ENCODE measurements at places on chromosomes 13 and 19. TPM values are rescaled to one million over a fixed set of nuclear protein-coding genes. Genes with fewer than 3 reads are reported as not detected.

DNA sequence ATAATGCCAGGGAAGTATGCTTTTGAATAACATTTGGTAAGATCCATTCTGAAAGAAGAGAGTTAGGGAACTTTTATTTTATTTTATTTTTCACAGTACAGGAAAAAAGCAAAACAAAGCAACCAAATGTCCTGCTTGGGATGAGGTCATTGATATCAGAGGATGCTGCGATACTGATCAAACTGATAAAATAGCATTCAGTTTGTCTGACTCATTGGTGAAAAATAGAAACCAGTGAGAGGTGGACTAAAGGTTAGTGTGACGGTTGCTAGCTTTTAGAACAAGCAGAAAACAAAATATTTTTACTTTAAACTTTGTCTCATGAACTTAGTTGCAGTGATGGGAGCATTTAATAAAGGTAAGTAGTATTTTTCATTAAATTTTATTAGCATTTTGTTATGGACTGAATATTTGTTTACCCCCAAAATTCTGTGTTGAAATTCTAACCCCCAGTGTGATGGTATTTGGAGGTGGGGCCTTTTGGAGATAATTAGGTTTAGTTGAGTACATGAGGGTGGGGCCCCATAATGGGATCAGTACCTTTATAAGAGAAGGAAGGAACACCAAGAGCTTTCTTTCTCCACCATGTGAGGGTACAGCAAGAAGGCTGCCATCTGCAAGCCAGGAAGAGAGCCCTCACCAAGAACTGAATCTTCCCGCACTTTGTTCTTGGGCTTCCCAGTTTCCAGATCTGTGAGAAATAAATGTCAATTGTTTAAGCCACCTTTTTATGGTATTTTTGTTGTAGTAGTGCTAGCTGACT lies 37.3 kb downstream of the ITGBL1 start:
- H3K27ac ChIP-seq, result no peak overlapping the region
- no peaks in the 10 kb centered on the region for H3K4me1 ChIP-seq
- H3K4me3 ChIP-seq, result no peak overlapping the region
- H3K36me3 ChIP-seq, result no peaks in the 10 kb centered on the region

DNA sequence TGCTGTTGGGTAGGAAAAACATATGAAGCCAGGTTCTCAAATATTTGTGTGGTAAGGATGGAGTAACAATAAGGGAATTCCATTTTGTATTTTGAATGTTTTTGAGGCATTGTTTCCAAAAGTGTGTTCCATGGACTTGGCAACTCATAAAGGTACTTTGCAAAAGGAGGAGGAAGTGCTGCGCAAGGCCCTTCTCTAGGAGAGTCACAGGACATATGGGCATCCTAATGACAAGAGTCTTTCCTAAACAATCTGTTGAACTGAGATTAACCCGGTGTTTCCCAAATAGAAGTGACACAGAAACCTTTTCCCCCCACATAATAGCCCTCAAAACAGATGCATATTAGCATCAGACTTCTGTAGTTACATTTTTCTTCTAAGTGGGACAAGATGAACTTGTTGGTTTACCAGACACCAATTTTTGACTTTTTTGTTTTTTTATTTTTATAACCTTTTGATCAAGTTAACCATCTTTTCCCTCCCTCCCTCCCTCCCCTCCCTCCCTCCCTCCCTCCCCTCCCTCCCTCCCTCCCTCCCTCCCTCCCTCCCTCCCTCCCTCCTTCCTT lies 209.3 kb downstream of the PCCA start:
- no peaks in the 10 kb centered on the region for H3K4me1 ChIP-seq
- H3K4me3 ChIP-seq, result no peak overlapping the region
- no peaks in the 10 kb centered on the region for H3K36me3 ChIP-seq
- DNase-seq, result no peak
- H3K27ac ChIP-seq, result no peak overlapping the region

DNA sequence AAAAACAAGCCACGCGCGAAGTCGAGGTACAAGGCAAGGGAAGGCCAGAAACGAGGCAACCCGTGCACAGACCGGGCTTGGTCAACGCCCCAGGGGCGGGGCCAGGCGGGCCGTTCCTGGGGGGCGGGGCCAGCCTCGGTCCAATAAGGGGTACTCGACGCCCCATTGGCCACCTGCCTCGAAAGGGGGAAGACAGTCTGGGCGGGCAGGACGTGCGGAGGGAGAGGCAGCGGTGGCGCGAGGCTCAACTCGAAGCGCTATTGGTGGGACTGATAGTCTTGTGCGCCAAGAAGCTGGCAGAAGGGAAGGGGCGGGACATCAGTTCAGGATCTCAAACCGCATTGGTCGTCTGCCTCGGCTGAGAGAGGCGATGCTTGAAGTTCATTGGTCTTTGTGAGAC lies at the start of gene LYPD4:
LYPD4 (minus strand) TSS at position 83 of the 400 bp plus-strand sequence. CDS start 5,398 bp downstream, outside the sequence.
- H3K4me1 ChIP-seq, result no peaks in the 10 kb centered on the region
- H3K4me3 ChIP-seq, result no peak within 1 kb of the TSS
- DNase-seq, result no peak
- no peaks in the 10 kb centered on the region for H3K36me3 ChIP-seq
- H3K27me3 ChIP-seq, result no peaks in the 10 kb centered on the region

DNA sequence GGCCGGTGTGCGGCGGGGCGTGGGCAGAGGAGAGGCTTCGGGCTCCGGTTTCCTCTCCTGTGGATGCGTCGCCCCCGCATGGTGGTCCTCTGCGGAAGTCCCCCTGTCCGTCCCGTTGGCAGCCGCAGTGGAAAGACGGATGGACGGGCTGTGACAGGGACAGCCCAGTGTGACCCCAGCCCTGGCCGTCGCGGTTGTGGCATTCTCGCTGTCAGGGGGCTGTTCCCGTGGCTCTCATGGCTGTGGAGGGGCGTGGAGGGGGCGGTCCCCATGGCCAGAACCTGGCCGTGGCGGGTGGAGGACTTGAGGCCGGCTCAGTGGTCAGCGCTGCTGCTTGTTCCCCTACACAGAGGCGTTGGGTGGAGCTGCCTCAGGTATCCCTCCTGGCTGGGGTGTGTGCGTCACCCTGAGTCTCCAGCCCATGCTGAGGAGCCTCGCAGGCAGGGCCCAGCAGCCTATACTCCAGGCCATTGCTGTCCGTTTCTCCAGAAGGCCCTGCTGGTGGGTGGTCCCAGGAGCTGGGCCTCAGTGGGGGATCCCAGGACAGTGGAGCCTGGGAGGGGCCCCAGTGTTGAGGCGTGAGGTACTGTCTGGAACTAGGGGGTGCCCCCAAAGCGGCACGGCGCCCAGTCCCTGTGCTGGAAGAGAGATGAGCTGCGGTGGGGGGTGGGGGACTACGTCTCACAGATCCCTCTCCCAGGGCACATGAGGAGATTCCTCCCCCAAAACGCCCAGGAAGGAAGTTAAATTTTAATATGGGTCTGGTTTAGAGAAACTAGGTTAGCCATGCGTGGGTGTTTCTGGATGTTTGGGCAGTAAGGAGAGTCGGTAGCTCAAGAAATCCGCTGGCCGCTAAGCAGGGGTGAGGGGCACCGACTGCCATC lies 20.3 kb downstream of the CSNK1G2 start:
- no peaks in the 10 kb centered on the region for H3K36me3 ChIP-seq
- no peak overlapping the region for H3K27ac ChIP-seq
- H3K4me3 ChIP-seq, result no peak overlapping the region
- H3K27me3 ChIP-seq, result no peaks in the 10 kb centered on the region
- DNase-seq, result no peak

- H3K36me3 ChIP-seq, result no peaks in the 10 kb centered on the region
- H3K27ac ChIP-seq, result peak within 1 kb of the TSS; percentile 63
- peaks cover 6% of the 10 kb centered on the region for H3K4me1 ChIP-seq
- H3K27me3 ChIP-seq, result no peaks in the 10 kb centered on the region
- peak; percentile 94 for DNase-seq
Measured at GRCh38 chr13:31199849-31200636, at the start of gene B3GLCT. Gene B3GLCT, plus strand, starts transcription at chr13:31199975. Its CDS starts 110 bp downstream, at chr13:31200085.

DNA sequence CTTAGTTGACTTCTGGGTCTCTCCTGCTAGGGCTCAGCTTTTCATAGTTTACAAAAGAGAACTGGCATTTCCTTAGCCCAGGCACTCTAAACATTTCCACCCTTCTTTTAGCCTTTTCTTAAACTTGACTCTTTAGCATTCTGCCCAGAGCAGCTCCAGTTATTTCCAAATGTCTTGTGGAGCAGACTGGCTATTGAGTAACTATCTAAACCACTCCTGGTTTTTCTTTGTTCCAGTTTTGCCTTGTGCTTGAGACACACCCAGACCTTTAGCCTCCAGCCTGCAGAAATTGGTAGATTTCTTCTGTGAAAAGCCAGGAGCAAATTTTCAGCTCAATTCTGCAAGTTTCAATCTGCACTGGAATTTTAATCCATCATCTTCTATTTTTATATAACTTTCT lies 1813.1 kb downstream of the OLFM4 start:
- H3K27me3 ChIP-seq, result no peaks in the 10 kb centered on the region
- DNase-seq, result no peak
- no peaks in the 10 kb centered on the region for H3K4me1 ChIP-seq

GRCh38 chr19:2327773-2328400 lies 499 bp downstream of the LSM7 start:
- peak overlapping the region; percentile 94 for H3K27ac ChIP-seq
- peak overlapping the region; percentile 95 for H3K4me3 ChIP-seq
- H3K36me3 ChIP-seq, result peaks cover 1% of the 10 kb centered on the region
- peaks cover 31% of the 10 kb centered on the region for H3K4me1 ChIP-seq

DNA sequence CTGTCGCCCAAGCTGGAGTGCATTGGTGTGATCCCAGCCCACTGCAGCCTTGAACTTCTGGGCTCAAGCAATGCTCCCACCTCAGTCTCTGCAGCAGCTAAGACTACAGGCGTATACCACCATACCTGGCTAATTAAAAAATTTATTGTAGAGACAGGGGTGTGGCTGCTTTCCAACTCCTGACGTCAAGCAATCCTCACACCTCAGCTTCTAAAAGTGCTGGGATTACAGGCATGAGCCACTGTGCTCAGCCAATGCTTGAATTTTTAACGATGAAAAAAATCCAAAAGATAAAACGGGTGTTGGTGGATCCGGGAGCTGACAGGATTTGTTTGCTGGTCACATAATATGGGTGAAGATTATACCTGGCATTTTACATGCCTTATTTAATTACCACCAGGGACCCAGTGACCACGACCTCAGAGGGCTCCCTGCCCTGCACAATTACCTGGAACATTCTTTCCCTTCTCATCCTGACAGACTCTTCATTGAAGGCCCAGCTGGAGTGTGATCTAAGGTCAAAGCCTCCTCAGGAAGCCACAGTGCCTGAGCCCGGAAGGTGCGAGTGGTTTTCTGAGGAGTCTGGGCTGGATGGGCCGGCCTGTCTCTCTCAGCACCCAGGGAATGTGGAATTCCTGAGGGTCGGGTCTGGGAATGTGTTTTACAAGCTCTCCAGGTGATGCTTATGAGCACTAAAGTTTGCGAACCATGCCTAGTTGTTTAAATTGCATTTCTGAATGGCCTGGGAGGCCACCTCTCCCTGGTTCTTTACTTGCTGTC lies 193.3 kb downstream of the USP12 start:
- peak overlapping the region; percentile 80 for H3K27ac ChIP-seq
- H3K27me3 ChIP-seq, result no peaks in the 10 kb centered on the region

- H3K36me3 ChIP-seq, result no peaks in the 10 kb centered on the region
- peak overlapping the region; percentile 87 for H3K27ac ChIP-seq
- peaks cover 3% of the 10 kb centered on the region for H3K4me1 ChIP-seq
- peak overlapping the region; percentile 99 for H3K4me3 ChIP-seq
- DNase-seq, result no peak
- no peaks in the 10 kb centered on the region for H3K27me3 ChIP-seq
Measured at GRCh38 chr19:10927730-10928562, 493 bp downstream of the YIPF2 start.

DNA sequence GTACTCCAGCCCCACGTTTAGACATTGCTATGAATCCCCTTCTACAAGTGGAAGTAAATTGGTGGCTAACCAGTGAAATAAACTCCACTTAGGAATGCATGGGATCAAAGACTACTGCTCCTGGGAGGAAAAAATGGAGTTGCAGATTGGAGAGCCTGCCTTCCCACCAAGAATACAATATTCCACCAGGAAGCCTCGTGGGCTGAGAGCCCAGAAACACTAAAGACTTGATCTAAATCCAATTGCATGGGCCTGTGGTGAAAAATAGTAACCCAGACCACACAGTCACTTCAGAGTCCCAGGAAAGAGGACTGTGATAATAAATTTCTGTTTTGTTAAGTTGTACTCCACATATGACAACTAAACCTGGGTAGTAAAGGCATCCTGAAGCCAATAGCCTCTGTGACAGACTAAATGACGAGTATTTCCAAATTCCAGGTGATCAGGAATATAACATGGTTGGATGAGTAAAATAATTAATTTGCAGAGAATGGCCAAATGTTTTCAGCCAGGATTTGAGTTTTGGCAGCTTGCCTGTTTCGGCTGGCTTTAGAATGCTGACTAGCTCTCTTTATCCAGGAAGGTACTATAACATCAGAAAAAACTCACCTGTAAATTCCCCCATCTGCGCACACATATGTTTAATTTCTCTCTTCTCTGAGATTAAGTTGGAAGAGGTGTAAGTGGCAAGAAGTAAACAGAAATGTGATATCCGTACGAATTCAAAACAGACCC lies 480.3 kb downstream of the LIG4 start:
- no peaks in the 10 kb centered on the region for H3K27me3 ChIP-seq
- H3K4me1 ChIP-seq, result no peaks in the 10 kb centered on the region
- no peak overlapping the region for H3K27ac ChIP-seq
- no peak overlapping the region for H3K4me3 ChIP-seq
- no peak for DNase-seq
- no peaks in the 10 kb centered on the region for H3K36me3 ChIP-seq

GRCh38 chr13:71632206-71632605 lies 234.8 kb downstream of the DACH1 start:
- DNase-seq, result no peak
- H3K27ac ChIP-seq, result no peak overlapping the region
- no peaks in the 10 kb centered on the region for H3K36me3 ChIP-seq
- H3K4me3 ChIP-seq, result no peak overlapping the region
- no peaks in the 10 kb centered on the region for H3K4me1 ChIP-seq

DNA sequence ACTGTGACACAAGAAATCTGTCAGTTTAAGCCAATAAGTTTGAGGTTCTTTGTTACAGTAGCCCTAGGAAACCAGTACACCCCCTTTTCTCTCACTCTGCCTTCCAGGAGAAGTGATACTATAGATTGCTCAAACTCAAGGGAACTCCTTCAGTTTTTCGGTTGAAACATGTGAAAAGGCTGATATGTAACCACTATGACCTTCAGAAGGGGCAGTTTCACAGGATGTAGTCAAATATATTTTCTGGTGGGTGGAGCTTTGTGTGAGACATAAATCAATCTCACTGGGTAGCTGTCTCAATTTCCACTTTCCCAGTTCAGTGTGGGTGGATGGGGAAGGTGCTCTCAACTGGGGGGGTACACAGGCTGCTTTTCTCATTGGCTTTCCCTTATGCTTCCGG lies 41.7 kb downstream of the HTR2A start:
- no peak overlapping the region for H3K27ac ChIP-seq
- no peaks in the 10 kb centered on the region for H3K27me3 ChIP-seq
- DNase-seq, result no peak
- no peak overlapping the region for H3K4me3 ChIP-seq

The KRTDAP gene
- total RNA-seq, result not detected

The RFPL4A gene
- not detected for total RNA-seq

The CGB5 gene
- 0.49 TPM for total RNA-seq

The LILRA5 gene
- total RNA-seq, result not detected

The ZNF723 gene
- not detected for total RNA-seq

The PCSK4 gene
- total RNA-seq, result 9.8 TPM

The WDR87 gene
- not detected for total RNA-seq

Measured in Caco-2 (cell line).